ENCODE measurements at places on chromosomes 4 and X. TPM values are rescaled to one million over a fixed set of nuclear protein-coding genes. Genes with fewer than 3 reads are reported as not detected.

The YY2 gene
- total RNA-seq, result 0.73 TPM

The PPP1R2C gene
- not detected for total RNA-seq

The DRP2 gene
- 4.1 TPM for total RNA-seq

The ASMTL gene
- total RNA-seq, result 16.8 TPM

The PCDH18 gene
- 36.2 TPM for total RNA-seq

The ANKRD17 gene
- 60.6 TPM for total RNA-seq
